ENCODE measurements at places on chromosomes 6 and 20. TPM values are rescaled to one million over a fixed set of nuclear protein-coding genes. Genes with fewer than 3 reads are reported as not detected.

KIZ gene
- total RNA-seq = 63.6 TPM

- DNase-seq = no peak
Measured at GRCh38 chr6:106474466-106474865, 113.9 kb downstream of the CRYBG1 start.

- no peak for DNase-seq
Measured at GRCh38 chr20:48354320-48354876, 473.4 kb downstream of the PREX1 start.

DNA sequence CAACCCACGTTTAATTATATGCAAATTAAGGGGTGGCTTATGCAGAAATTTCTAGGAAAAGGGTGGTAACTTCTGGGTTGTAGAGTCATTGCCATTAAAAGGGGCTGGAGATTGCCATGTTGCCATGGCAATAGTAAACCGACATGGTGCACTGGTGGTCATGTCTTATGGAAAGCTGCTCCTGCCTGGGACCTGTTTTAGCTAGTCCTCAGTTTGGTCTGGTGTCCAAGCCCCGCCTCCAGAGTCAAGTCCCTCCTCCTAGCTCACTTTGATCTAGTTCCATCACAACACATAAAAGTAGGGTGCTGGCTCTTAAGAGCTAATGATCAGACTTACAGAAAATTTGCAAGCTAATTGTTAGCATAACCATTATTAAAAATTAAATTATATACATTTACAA lies 5.3 kb downstream of the SLC22A2 start:
- no peak for DNase-seq

- peak; percentile 55 for DNase-seq
Measured at GRCh38 chr20:32583581-32584070, 1.5 kb downstream of the NOL4L start.

DNA sequence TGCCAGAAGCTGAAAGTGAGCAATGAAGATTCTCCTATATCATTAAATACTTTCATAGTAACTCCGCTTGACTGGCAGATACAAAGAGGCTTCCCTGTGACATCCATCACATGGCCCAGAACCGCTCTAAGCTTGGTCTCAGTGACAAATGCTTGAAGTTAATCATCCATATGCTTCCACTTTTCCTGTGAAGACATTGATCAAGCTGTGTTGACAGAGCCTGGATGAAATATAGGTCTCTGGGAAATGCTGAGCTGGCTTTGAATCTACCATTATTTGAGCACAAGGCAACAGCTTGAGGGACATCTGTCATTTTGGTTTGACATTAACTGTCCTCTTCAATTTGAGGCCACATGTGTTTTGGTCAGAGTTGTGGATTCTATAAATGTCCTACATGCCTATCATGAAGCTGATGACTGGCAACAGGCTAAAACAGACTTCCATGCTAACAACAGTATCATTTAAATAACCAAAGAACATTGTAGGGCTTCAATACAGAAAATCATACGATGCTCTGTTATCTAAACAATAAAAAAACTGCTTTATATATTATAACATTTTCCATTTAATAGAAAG lies 402.2 kb upstream of the IRAK1BP1 start:
- DNase-seq = no peak
